ENCODE measurements at places on chromosomes 5 and 9.
A peak's percentile ranks its signal among the peaks of the same experiment; 100 is the strongest.

DNA sequence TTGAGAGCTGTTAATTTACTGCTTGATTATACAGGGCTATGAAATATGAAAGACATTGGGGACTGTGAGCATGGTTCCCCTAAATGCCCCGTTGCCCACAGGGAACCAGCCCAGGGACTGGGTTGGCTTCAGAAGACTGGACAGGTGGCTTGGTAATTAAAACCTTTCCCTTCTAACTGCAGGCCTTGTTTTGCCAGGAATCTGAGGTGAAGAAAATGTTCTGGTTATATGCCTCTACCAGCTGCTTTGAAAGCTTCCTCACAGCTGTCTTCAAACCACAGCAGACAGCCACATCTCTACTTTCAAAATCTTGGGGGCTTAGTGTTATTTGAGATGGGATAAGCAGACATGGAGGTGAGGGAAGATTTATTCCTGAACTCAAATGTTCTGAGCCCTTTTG is 153.3 kb upstream of the SPRY4 start:
- no peak for DNase-seq

- DNase-seq, result no peak
Measured at GRCh38 chr9:121185774-121186403, 15.8 kb downstream of the RAB14 start.

DNA sequence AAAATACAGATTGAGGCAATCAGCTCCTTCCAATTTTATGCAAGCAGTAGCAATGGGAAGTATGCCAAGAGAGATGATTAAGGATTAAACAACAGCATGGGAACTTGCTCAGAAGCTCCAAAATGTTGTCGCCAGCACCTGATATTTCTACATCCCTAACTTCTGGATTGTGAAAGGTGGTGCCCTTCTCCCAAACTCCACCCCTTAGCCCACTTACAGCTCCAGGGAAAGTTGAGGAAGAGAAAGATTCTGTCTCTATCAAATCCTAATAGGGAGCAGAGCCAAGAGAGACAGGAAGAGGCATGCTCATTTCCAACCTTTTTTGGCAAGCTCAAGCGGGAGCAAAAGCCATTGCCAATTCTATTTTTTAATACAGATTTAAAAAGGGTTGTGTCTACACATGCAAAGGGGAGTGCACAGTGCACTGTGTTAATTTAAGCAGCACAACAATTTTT is 92.4 kb upstream of the NR3C1 start:
- no peak for DNase-seq

- DNase-seq, result no peak
Measured at GRCh38 chr9:90813523-90813922, 11.9 kb downstream of the SYK start.

DNA sequence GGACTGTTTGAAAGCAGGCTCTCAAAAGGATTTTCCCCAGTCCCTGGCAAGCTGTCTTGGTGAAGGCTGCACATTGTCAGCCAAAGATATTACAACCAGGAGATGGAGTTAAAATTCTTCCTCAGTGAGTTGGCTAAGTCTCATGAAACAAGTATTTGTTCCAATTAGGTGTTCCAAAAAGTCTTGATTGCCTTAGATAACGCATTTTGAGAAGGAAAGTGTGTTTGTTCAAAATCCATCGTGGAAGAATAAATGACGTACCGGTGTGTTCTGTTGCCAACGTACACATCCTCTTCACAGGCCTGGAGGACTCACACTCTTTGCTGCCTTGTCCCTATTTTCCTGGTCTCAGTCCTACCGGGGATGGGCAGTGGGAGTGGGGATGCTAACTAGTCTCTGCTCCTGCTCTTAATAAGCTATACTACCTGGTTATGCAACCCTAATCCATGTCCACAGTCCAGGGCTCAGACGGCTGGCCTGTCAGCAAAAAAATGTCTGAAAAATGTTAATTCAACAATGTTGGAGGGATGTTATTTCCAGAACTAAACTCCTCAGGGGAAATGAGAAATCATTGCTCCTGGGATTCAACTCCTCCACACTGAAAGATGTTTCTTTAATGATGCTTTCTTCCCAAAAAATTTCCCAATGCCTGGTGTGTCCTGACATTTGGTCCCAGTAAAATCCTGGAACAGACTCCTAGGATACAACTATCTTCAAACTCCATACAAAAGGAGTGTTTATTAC is 175.3 kb upstream of the KLF9 start:
- no peak for DNase-seq

DNA sequence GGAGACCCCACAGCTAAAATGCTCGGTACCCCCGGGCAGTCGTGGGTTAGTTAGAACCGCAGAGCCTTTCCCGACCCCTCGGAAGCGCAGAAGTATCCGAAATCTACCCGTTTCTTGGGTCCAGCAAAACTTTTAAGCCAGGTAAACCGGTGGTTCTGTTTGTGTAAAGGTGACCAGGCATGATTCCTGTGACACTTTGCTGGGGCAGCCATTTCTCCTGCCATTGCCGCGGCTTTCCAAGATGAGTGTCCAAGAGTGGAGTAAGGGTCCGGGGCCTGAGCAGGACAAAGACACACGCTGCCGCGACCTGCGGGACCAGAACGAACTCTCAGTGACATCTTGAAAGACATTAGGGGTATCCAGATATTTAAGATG is 655 bp downstream of the MARVELD2 start:
- peak; percentile 62 for DNase-seq

- no peak for DNase-seq
Measured at GRCh38 chr5:124648902-124649467, 97.5 kb downstream of the ZNF608 start.

DNA sequence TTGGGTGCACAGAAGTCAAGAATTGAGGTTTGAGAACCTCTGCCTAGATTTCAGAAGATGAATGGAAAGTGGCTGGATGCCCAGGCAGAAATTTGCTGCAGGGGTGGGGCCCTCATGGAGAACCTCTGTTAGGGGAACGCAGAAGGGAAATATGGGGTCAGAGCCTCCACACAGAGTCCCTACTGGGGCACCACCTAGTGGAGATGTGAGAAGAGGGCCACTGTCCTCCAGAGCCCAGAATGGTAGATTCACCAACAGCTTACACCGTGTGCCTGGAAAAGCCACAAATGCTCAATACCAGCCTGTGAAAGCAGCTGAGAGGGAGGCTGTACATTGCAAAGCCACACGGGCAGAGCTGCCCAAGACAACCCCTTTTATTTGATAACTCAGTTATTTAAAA is 383.5 kb downstream of the TLE4 start:
- no peak for DNase-seq

GRCh38 chr9:38386319-38386895 is 6.1 kb upstream of the ALDH1B1 start:
- no peak for DNase-seq

DNA sequence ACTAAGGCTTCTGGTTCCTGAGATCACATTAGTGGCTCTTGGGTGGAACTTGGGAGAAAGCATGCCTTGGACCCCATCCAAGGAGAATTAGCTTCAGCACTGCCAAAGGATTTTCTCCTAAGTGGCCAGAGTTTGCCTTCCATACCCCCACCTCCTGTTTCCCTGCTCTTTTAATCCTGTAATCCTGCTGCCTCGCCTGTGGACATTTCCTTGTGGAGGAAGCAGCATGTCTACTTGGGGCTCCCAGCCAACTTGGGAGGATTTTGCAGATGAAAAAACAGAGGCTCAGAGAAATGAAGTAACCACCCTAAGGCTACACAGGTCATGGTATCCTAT is 1.6 kb downstream of the ARSI start:
- no peak for DNase-seq

DNA sequence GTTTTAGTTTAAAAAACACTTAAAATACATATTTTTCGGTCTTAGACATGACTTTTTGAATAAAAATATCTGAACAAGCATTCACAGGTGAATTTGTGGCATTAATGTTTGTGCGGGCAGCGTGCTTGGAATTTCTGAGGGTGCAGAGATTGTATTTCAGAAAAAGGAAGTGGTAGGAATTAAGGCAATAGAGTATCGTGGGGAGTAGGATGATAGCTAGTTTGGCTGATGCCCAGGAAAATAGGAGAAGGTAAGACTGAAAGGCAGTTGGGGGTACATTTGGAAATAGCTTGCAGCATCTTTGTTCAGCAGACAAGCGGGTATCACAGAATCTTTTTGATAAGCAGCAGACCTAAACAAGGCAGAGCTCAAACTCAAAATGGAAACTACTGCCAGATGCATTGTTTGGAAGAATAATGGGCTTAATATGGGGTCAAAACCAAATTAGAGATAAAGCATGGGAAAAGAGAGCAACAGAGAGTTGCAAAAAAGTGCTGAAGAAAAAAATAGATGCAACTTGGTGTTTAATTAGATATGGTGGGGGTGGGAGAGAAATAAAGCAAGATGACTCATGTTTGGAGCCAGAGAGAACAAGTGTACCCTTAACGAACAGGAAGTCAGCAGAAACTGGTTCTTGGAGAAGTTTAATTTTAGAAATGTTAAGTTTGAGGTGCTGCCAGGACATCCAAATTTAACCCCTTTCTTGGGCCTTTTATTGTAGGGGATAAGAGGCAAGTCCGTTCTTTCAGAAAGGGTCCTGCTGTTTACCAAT is 85.7 kb upstream of the ARRDC3 start:
- no peak for DNase-seq

DNA sequence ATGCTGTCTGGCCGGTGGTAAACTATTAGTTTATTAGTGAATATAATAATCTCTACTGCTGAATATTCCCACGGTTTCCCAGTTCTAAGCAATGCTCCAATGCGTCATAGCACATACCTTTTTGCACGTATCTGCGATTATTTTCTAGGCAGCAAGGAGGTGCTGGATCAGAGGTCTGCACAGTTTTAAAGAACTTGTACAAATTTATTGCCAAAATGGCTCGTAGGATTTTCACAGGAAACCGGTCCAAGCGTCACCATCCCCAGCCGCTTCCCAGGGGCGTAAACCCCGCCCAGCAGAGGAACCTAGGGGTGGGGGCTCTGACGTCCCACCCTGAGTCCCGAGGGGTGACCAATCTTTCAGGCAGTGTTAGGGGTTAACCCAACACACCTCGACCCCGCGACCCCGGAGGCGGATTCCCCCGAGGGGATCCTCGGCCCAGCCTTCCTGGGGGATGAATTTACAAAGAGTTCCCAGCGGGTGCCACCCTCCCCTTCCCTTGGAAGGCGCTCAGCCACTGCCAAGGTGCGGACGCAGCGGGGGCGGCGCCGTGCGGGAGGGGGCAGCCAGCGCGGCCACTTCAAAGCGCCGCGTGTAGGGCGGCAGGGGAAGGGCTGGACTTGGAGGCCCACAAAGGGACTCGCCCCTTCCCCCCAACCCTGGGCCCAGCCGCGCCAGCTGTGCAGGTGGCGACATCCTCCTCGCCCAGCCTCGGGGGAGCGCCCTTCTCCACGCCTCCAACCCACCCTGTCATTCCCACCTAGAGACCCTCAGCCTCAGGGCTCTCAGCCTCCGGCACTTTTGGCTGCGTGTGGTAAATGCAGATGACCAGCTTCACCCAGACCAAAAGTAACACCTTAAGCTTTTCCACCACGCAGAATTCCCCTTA is 43.5 kb upstream of the TCF7 start:
- peak; percentile 70 for DNase-seq

- DNase-seq, result peak; percentile 16
Measured at GRCh38 chr9:2727966-2728613, 10.8 kb downstream of the KCNV2 start.

- no peak for DNase-seq
Measured at GRCh38 chr9:89837162-89837933, 232.5 kb downstream of the GADD45G start.

DNA sequence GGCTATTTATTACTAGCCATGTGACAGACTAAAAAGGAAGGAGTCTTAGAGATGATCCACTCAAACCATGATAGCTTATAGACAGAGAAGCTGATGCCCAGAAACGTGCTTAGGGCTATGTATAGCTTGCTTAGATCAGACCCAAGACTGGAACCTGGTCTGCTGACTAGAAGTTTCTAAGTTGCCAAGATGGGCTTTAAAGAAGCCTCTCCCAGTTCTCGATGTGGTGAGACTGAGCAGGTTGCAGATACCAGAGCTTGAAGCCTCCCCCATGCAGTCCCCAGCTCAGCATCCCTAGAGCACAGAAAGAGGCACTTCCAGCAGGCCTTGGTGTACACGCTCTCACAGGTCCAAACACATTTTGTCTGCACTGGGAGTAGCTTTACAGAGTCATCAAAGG is 51.1 kb upstream of the ATP10B start:
- DNase-seq, result no peak

- no peak for DNase-seq
Measured at GRCh38 chr9:97632248-97632984, 752 bp downstream of the TSTD2 start.

DNA sequence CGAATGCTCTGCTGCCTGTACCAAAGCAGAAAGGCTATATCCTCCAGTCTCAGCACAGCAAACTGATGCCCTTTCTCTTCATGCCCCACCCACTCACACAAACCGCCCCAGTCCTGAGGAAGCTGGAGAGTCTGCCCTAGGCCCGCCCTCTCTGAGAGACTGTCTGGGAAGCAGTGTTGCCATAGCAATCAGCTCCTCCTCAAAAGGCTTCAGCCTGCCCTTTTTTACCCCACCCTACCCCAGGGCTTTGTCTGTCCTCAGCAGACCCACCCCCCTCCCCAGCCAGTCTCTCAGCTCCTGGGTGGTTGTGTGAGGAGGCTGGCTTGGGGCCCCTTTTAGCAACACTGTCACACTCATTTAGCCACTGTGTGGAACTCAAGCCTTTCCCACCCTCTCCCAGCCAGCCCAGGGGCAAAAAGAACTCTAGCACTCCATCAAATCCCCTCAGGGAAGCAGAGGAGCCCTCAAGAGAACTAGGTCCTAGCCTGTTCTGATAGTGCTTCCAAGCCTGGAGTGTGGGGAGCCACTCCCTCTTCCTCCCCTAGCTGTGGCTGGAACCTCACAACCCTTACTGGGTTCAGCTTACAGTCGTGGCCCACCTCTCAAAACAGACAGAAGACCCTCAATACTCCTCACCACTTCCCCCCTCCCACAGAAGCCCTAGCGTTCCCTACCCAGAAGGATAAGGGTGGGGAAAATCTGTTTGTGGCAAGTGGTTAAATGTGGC is 1.4 kb downstream of the ATOSB start:
- peak; percentile 66 for DNase-seq

DNA sequence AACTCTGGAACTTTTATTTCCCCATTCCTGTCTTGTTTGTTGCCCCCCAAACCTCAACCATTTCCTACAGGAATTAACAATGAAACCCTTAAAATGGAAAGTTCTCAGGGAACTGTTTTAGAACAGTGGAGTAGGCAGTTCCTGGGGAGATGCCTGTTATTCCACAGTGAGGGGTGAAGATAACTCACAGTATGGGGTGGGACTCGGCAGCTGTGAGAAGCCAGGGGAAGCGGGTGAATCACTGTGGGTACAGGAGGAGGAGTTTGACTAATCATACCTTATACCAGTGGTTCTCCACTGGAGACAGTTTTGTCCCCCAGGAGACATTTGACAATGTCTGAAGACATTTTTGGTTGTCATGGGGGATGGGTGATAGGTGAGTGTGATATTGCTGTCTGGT is 36.9 kb upstream of the GLRA1 start:
- no peak for DNase-seq

All from Caco-2 (cell line).